ENCODE measurements at places on chromosomes 11 and 22.

- DNase-seq: no peak
These were observed 10.9 kb upstream of the MFNG start for GRCh38 chr22:37497062-37497599.

GRCh38 chr11:117814204-117814765 is 10.3 kb downstream of the FXYD2 start:
- no peak for DNase-seq

- DNase-seq: no peak
These were observed 1.3 kb upstream of the CLCF1 start for GRCh38 chr11:67374571-67375281.

DNA sequence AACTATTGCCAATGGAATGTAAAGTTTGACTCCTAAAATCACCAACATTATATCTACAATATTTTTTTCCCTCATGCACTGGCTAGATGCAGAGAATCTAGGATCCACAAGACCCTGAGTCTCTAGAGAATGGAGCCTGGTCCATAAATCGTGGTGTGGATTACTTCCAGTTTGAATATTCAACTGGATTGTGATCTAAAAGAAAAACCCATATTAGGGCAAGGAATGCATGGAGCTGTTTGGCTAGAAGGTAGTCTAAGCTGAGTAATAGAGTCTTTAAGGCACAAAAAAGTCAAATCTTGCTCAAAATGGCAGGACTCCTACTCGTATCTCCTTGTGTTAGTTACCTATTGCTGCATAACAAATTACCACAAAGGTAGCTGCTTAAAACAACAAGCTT is 9.4 kb upstream of the MS4A5 start:
- DNase-seq: no peak

DNA sequence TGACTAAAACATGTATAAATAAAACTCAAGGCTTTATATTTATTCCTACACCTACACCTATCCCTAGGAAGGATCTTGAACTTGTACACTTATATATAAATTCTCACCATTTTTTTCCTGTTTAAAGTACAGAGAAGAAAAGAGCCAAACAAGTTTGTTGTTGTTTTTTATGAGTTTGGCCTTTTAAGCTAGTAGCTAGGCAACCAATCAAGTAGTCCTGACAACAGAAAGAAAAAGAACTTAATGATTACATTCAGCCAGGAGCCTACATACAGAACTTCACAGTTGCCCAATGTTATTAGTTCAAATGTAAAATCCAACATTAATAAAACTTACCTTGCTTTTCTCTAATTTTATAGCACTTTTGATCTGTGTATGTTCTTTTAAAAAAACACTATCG is 316.2 kb downstream of the SOX6 start:
- DNase-seq: no peak

DNA sequence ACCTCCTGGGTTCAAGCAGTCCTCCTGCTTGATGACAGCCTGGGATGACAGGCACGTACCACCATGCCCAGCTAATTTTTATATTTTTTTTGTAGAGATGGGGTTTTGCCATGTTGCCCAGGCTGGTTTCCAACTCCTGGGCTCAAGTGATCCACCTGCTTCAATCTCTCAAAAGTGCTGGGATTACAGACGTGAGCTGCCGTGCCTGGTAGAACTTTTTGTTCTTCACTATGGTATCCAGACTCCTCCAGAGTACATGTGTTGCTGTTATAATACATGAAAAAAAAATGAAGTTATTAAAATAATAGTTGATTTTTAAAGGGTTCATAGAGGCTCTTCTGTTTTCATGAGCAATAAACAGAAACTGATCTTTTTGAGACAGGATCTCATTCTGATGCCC is 29.6 kb downstream of the ZNF143 start:
- DNase-seq: no peak

DNA sequence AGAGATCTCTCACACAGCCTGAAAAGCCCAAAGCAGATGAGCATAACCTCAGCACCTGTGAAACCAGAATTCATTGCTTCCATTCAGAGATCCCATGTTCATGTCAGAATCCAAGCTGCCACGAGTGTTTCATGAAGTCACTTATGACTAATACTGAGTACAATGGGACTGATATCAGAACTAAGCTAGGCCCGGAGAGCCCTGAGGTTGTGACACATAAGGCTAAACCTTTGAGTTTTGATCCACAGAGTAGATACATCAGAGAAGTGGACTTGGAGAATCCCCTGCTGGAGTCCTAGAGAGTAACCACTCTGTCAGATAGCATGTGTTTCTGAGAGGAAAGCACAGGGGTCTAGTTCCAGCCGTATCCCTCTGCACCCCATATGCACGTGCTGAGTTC is 890 bp upstream of the GLYATL1 start:
- DNase-seq: no peak

GRCh38 chr11:112697391-112698178 is 263.6 kb upstream of the NCAM1 start:
- no peak for DNase-seq

GRCh38 chr11:109423466-109424190 is 1.6 kb downstream of the C11orf87 start:
- no peak for DNase-seq

- peak; percentile 85 for DNase-seq
These were observed at the start of gene CAPRIN1 for GRCh38 chr11:34051349-34052035. Gene CAPRIN1 (plus strand): TSS chr11:34051731. CDS start chr11:34052421, 690 bp downstream.

DNA sequence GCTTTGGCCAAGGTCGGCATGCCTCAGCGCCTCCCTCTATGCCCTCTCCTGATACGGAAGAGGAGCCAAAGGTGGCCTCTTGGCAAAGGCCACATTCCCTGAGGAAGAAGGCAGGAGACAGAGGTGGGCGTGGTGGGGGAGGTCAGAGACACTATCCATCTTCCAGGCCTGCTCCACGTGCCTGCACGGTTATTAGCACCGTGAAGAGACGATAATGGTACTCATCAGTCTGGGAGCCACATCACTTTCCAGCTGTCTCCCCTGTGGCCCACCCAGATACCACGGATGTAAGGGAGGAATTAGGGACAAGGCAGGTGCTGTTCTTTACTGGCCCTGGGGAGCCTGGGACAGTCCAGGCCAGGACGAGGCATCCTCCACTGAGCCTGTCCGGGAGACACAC is 354.3 kb downstream of the MN1 start:
- DNase-seq: no peak

- no peak for DNase-seq
These were observed 33.1 kb upstream of the CBX7 start for GRCh38 chr22:39185601-39186012.

DNA sequence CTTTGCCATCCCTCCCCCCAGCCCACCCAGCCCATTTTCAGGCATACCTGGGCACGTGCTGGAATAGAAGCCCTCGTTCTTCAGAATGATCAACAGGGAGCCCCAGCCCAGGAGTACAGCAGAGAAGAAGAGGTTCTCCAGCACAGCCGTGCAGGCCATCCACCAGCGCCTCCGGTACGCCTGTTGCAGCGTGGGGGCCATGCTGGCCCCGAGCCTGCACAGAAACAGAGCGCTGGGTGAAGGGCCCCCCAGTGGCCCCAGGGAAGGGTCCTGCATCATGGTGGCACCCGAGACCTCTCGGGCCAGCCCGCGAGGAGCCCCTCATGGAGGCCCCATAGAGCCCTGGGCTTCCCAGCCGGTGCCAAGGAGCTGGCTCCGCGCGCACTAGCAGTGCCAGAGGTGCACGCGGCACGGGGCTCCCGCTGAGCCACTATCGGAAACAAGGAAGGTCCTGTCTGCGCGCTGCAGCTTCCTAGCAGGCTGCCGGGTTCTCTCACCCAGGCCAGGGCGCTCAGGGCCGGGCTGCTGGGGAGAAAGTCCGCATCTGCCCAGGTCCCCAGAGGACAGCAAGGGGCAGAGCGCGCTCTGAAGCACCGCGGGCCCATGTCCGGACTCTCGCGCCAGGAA is 1.5 kb downstream of the SLC43A1 start:
- DNase-seq: peak; percentile 27

- DNase-seq: no peak
These were observed 5.1 kb upstream of the FBLN1 start for GRCh38 chr22:45497351-45498145.

- DNase-seq: no peak
These were observed 159.0 kb upstream of the ZC3H12C start for GRCh38 chr11:109934151-109934550.

- DNase-seq: no peak
These were observed 51.3 kb downstream of the CACNA1I start for GRCh38 chr22:39621826-39622225.

DNA sequence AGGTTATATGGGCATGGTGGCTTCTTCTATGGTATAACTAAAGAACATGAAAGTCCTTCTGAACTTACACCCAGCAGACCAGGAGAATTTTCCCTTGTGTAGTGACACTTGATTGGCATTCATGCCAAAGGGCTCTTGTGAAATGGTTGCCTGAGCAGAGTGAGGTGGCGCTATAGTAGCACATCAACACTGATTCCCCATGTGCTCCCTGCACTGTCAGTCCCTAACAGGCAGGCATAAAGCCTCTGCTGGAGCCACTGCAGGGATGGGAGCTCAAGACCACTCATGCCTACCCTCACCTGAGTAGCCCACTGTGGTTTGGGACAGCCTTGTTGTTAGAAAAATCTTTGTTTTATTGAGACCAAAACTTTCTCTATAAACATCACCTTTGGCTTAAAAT is 92.6 kb upstream of the LIN7C start:
- DNase-seq: no peak

- DNase-seq: no peak
These were observed 87.6 kb upstream of the FSHB start for GRCh38 chr11:30143098-30143705.

DNA sequence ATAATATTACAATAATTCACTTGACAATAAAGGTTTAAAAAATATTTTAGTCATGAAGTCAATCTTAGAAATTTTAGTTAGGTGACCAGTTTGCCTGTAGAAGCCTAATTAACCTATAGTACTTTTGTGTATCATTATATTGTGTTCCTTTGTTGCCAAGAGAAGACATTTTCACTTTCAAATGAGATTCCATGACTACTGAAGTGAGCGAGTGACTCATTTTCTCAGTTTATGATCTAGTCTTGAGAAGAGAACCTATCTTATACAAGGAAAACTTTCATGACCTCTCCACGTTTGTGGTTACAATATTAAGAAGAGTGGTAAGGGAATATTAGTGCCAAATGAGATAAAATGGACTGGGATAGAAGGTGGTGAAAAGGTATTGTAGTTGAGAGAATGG is 423.9 kb upstream of the CHORDC1 start:
- no peak for DNase-seq
